ENCODE measurements at places on chromosomes 7 and 10.

GRCh38 chr7:152544481-152544927 lies 108.7 kb upstream of the KMT2C start:
- no peak for DNase-seq

GRCh38 chr7:157233677-157234076 lies 95.0 kb downstream of the UBE3C start:
- DNase-seq, result no peak

- DNase-seq, result peak; percentile 61
Observed at GRCh38 chr10:80196270-80196949, 8.9 kb downstream of the ANXA11 start.

- no peak for DNase-seq
Observed at GRCh38 chr10:49089152-49089551, 26.2 kb downstream of the VSTM4 start.

- DNase-seq, result no peak
Observed at GRCh38 chr7:27147199-27148030, at the start of gene HOXA6. Gene HOXA6, minus strand, starts transcription at chr7:27147774. Its CDS starts 25 bp downstream, at chr7:27147749.

DNA sequence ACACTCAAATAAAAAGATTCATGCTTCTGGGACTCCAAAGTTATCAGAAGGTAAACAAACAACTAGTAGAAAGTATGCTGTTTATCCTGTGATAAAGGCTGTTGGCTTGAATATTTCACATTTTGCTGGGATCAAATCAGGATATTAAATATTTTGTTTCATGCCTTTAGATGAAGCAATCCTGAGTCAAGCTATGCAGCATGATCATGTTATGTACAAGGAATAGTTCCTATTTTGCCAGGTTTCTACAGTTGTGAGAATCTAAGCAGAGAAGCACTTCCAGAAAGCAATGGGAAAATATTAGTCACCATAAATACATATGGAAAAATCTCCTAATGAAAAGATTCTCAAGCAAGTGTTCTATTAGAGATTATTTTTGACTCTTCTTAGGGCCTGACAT lies 262.8 kb upstream of the PCDH15 start:
- no peak for DNase-seq

- DNase-seq, result no peak
Observed at GRCh38 chr7:45106-46090, 147.0 kb upstream of the FAM20C start.

DNA sequence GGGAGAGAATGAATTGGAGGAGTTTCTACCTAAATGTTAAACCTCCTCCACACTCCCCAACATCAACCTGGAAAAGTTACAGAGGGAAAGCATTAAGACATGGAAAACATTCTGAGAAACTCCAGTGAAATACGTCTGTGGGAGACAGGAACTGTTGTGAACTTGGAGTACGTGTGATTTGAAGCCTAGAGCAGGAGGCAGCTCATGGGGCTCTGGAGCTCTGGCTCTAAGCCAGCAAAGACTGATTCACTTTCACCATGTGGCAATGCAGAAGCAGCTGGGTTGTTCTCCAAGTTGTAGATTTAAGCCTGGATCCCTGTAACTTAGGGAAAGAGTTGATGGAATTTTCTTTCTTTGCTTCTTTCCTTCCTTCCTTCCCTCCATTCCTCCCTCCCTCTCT lies 503.2 kb downstream of the NRG3 start:
- DNase-seq, result no peak

GRCh38 chr7:154953006-154953684 lies 49.8 kb downstream of the PAXIP1 start:
- DNase-seq, result peak; percentile 75

- no peak for DNase-seq
Observed at GRCh38 chr7:132410385-132410784, 165.9 kb downstream of the PLXNA4 start.

- no peak for DNase-seq
Observed at GRCh38 chr10:30055226-30055662, 4.1 kb downstream of the JCAD start.

GRCh38 chr10:70913191-70913892 lies 25.0 kb upstream of the PCBD1 start:
- no peak for DNase-seq

- no peak for DNase-seq
Observed at GRCh38 chr7:149637911-149638565, 135.3 kb downstream of the ZNF467 start.

DNA sequence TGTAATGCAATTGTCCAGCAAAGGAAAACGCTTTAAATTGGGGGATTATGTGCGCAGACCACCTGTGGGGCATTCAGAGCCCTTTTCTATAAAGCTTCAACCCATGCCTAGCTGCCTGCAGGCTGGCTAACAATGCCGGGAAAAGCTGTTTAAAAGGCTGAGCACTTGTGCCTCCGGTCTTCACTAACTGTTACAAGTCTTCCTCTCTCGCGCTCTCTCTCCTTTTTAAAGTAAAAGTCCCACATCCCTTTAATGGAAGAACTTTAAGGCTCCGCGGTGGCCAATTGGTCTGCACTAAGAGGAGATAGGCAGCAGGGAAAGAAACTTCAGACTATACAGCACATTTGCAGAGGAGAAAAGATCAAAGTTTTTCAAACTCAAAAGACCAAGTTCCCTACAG lies 4.6 kb downstream of the FZD8 start:
- no peak for DNase-seq

GRCh38 chr10:127303105-127303504 lies 106.7 kb upstream of the INSYN2A start:
- DNase-seq, result no peak

DNA sequence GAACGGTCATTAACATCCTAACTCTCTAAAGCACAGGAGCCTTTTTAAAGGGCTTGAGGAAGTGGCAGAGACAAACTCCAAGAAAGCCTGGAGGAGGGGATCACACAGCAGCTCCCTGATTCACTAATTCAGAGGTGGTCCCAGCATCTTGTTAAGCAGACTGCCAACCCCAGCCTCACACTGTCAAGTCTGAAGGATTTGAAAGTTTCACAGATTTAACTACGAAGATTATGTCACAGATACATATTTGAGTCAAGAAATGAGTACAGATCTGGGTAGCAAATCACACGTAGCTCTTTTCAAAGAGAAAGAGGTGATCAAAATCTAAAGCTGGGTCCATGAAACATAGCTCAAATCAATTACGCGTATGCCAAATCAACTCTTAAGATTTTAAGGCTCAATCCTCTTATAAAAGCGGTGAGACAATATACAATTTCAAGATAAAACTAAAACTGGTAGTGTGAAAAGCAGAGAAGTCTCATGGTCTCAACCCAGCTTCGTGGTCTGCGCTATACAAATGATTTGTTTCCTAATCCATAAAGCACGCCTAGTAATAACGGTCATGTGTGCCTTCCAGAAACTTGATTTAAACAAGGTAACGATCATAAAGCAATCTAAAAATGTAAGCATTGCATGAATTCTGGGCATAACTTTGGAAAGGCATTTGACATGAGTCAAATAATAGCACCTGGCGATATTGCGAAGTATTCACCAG lies 229.9 kb upstream of the MKLN1 start:
- DNase-seq, result no peak

DNA sequence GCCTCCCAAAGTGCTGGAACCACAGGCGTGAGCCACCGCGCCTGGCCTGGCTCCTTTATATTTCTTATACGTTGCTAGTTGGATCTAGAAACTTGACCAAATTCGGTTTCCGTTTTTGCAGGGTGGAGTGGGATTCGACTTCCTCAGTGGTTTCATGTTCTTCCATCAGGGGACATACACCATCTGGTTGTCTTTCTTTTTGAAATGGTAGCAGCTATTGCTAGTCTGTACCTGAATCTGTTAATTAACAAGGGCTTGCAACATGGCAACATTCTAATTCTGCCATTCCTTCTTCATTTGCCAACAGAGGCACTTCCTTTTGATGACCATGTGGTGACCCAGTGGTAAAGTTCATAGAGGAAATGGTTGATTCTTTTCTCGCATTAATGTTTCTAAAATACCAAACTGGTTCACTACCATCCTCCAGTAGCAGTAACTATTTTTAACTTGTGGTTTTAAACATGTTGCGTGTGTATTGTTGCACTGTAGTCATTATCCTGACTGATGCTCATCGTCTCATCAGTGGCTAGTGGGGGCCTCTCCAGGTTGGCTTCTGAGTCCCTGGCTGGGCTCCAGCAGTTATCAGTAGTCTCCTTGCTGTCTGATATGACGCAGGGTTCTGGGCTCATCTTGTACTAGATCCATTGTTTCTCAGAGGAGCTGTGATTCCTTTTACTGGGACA lies 159.2 kb downstream of the RGS10 start:
- no peak for DNase-seq

GRCh38 chr10:5531558-5532306 lies 7.0 kb downstream of the CALML3 start:
- DNase-seq, result no peak

GRCh38 chr7:87370660-87371180 lies 25.3 kb downstream of the CROT start:
- no peak for DNase-seq

DNA sequence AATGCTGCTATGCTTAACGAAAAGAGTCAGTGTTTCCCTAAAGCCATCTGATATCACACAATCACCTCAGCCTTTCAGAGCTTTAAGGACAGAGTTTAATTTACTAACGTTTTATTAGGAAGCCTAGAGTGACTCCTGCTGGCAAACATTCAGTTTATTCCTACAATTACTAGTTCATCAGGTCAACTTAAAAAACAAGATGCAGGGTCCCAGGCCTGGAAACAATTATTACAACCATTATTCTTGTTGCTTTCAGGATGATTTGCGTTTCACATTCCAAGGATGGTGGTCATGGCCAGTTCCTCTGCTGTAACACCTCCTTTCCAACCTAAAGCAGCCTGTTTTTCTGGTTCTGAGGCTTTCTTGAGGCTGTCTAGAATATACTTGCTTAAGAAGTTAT lies 1.5 kb upstream of the FAM53B start:
- DNase-seq, result no peak

GRCh38 chr10:112689327-112690072 lies 242.5 kb downstream of the VTI1A start:
- no peak for DNase-seq

DNA sequence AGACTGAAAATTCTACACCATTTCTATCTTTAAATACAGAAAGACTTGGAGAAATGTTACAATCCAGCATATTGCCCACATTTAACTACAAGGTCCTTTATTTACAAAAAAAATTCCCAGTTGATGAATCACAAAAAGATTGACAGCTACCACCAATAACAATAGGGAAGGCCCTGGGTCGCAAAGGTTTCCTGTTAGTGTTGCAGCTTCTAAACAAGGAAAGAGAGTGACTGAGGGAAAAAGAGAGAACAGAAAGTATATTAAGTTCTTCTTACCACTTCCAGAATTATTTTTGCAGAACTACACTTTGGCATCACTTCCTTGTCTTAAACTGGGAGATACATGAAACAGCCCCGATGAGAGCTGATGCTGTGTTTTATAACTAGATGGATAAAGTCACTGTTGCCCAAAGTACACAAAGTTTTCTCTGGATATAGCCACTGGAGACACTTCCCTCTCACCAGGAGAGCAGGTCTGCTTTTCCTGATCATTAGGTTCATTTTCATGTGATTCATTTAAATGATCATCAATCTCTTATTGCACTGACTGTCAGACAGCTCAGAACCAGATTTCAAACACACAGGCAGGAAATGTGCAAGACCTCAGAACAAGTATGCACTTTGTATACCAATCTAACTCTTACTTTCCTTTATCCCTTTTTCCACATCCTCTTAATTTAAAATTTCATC lies 57.0 kb downstream of the SHTN1 start:
- DNase-seq, result no peak

GRCh38 chr7:3280946-3281656 lies 20.0 kb upstream of the SDK1 start:
- no peak for DNase-seq

DNA sequence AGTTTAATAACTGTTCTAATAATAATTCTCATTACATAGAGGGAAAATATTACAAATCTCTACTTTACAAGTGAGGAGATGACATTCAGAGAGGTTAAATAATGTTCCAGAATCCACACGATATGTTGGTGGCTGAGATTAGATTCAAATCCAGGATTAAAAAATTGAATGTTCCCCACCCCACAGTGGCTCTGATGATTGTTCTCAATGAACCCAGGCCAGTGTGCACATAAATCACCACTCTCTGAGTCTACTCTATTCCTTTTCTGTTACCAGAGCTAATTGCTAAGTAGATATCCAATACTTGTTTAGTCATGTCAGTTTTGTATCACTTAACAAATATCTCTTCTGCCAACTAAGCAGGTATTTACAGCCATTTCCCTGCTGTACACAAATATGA lies 281.0 kb downstream of the ABCA13 start:
- DNase-seq, result no peak

GRCh38 chr7:150858236-150859197 lies 6.2 kb downstream of the AOC1 start:
- DNase-seq, result no peak

GRCh38 chr7:27134392-27134791 lies 3.8 kb upstream of the HOXA4 start:
- DNase-seq, result no peak

DNA sequence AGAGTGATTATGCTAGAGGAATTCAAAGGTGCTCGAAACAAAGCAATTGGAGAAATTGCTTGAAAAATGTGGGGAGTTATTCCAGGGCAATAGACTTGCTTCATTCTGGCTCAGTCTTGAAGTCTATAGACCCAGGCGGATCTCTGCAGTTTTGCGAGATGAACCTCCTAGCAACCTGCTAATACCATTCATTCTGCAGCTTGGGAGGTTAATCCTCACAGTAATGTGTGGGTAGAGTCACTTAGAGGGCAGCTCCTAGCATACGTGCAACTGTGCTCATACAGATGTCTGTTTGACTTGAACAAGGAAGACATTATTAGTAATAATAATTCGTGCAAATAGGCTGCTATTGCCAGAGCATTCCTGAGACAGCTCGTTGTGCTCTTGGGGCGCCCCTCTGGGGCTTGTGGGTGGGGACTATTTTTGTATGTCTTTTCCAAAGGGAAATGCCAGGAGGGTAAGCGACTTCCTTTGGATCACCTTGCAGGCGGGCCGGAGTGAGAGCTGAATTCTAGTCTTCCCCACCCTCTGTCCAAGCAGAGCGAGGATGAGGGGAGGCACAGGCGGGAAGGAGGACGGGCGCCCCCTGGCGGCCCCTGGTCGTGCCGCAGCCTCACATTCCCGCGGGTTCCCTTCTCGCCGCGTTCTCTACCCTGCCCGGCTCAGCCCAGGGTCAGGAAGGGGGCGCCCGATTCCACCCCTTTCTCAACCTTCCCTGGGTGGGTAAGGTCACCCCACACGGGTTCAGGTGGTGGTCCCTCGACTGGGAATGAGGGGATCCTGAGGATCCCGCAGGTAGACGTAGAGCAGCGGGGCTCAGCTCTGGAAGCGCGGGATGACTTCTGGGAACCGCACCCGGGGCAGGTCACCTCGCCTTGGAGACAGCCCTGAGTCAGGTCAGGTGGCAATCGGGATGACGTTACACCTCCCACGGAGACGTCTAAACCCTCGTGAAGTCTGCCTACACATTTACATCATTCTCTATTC lies 241.5 kb downstream of the PHTF2 start:
- DNase-seq, result peak; percentile 29

GRCh38 chr7:131354390-131354789 lies 26.7 kb downstream of the MKLN1 start:
- no peak for DNase-seq

Measured in stimulated activated CD4-positive, alpha-beta T cell treated with anti-CD3 and anti-CD28 coated beads, Interleukin-4, amount 100 ng/mL, for 1 hour (primary cell).